ENCODE measurements at places on chromosomes 12 and 14. TPM values are rescaled to one million over a fixed set of nuclear protein-coding genes. Genes with fewer than 3 reads are reported as not detected.

The CBLN3 gene
- total RNA-seq, result 2.0 TPM

The C12orf57 gene
- total RNA-seq, result 465 TPM

The MYF6 gene
- not detected for total RNA-seq

The ANO2 gene
- 3.3 TPM for total RNA-seq

The GDF11 gene
- total RNA-seq, result 4.6 TPM

All from sigmoid colon (tissue), 7 donors.